ENCODE measurements at places on chromosomes 7 and 10.

DNA sequence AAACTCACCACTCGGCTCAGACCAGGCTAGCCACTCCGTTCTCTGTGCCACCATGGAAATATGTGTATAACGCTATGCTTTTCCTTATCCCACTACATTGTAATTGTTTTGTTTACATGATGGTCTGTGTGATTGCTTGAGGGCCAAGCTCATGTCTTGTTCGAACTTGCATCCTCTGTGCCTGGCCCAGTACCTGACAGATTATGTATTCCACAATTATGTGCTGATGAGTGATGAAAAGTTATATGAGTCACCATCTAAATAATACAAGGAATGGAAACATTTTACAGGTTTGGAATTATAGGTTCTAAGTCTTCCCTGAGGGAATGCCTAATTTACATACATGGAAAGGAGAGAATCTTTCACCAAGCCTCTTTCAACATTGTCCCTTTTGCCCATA, 137.4 kb downstream of the C7orf25 start:
- no peak for DNase-seq

DNA sequence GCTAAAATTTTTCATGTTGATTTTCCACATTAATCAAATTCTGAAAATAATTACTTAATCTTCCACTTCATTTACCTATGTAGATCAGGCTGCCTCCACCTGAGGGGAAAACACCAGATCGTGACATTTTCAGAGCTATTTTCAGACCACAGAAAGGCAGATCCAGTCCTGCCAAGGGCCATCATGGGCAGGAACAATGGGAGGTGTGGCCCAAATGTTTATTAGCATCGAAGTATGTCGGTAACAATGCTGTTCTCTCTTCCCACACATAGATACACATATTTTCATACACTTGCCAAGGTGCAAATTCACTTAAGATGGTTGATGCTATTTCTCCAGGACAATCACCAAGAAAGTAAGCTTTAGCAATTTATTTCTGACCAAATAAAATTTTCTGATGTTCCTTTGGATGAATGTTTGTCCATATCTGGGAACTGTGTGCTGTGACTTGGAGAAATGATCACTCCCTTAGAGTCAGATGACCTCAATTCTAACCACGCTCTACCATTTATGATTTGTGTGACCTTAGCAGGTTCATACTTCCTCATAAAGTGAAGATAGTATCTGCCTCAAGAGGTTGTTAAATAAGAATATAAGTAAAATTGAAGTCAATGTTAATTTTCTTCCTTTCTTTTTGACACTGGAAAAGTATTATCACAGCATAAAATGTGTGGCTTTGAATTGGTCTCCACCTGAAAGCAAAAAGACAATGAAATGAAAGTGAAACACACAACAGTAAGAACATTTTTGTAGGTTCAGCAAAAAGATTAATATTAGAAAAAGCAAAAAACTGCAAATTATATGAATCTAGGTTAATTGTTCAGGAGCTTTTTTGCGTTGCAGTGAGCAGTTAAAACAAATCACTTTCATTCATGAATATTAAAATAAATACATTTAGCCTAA, 310.4 kb upstream of the PHF14 start:
- no peak for DNase-seq

GRCh38 chr7:142327628-142328405, 70.0 kb upstream of the PRSS58 start:
- no peak for DNase-seq

- DNase-seq, result no peak
Measured at GRCh38 chr7:88204525-88205110, 15.2 kb downstream of the SRI start.

DNA sequence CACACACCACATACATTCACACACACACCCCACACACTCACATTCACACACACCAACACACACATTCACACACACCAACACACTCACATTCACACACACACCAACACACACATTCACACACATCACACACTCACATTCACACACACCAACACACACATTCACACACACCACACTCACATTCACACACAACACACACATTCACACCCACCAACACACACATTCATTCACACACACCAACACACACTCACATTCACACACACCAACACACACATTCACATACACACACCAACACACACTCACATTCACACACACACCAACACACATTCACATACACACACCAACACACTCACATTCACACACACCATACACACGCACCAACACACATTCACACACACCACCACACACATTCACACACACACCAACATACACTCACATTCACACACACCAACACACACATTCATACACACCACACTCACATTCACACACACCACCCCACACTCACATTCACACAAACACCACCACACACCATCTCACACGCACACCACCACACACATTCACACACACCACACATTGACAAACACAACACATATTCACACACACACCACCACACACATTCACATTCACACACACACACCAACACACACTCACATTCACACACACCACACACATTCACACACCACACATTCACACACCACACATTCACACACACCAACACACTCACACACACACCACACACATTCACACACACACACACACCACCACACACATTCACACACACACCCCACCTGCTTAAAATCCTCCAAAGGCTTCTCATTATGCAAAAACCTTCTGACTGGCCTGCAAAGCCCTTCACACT, 9.0 kb downstream of the TAS2R40 start:
- no peak for DNase-seq

- DNase-seq, result no peak
Measured at GRCh38 chr10:51321980-51322379, 247.7 kb downstream of the PRKG1 start.

DNA sequence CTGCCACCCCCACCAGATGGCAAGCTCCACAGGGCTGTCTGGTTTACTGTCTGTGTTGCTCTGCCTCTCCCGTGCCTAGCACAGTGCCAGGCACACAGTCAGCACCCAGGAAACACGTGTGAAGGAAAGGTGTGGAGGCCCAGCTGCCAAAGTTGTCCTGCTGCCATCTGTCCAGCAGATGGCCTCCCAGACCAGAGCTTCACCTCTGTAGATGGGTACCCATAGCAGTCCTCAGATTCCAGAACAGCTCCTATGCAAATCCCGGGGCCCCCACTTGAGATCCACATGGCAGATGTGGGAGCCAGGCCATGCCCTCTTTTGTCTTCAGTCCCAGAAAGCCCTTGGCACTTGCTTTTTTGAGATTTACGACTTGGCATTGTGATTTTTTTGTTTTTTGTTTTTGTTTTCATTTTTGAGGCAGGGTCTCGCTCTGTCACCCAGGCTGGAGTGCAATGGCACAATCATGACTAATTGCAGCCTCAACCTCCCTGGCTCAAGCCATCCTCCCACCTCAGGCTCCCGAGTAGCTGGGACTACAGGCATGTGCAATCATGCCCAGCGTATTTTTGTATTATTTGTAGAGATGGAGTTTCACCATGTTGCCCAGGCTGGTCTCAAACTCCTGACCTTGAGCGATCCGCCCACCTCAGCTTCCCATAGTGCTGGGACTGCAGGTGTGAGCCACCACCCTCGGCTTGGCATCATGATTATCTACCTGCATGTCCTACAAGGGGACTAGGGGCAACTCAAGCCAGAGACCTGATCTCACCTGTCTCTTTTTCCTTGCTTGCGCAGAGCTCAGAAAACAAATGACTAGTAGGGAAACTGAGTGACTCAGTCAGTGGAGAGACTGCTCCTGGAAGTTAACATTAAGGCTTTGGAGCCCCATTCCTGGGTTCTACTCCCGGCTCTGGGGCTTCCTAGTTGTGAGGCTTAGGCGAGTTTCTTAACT, 16.9 kb upstream of the PALD1 start:
- DNase-seq, result no peak

DNA sequence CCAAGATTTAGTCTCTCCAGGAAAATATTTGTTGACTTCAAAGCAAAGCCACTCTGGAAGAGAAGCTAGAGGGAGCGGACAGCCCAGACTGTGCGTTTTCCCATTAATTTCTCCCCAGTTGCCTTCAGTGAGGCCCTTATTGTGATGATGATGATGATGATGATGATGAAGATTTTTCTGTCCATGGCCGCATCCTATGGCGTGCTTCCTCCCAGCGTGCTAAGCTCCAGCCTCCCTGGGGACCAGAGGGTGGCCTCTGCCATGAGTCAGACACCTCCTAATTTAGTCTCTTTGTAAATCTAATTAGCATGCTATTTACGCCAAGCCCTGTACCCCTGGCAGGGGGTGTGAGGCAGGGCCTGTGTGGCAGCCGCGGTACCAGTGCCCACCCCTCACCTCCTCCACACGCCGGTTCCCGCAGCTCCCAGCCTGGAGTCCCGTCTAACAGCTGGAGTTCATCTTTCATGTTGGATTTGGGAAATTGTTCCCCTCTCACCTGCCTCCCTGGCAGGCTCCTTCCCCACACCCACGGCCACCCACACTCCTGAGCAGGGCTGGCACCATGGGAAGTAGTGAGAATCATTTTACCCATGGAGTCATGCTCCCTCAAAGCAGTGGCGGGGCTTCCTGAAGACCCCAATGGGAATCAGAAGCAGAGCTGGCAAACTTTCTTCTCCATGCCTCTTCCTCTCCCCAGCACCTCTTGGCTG, 92.2 kb downstream of the C10orf105 start:
- no peak for DNase-seq

- DNase-seq, result no peak
Measured at GRCh38 chr7:15515252-15515651, 46.6 kb downstream of the AGMO start.

DNA sequence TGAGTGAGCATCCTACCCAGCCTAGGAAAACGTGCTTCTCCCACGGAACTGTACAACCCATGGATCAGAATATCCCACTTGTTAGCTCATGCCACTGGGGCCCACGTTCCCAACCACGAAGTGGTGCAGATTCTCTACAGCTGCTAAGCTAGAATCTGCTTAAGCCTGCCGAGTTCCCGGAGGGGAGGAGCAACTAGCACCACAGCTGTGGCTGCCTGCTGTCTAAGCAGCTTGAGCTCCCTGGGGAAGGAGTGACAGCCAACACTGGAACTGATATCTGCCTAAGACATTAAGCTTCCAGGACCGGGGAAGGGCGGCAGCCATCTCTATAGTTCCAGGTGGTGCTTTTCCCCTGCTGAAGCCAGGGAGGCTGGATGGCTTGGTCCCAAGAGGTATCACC, 334.7 kb upstream of the CHRM2 start:
- DNase-seq, result no peak

- no peak for DNase-seq
Measured at GRCh38 chr7:155774947-155775346, 37.3 kb downstream of the SHH start.

- DNase-seq, result no peak
Measured at GRCh38 chr7:26603631-26604030, 260.8 kb downstream of the SKAP2 start.

DNA sequence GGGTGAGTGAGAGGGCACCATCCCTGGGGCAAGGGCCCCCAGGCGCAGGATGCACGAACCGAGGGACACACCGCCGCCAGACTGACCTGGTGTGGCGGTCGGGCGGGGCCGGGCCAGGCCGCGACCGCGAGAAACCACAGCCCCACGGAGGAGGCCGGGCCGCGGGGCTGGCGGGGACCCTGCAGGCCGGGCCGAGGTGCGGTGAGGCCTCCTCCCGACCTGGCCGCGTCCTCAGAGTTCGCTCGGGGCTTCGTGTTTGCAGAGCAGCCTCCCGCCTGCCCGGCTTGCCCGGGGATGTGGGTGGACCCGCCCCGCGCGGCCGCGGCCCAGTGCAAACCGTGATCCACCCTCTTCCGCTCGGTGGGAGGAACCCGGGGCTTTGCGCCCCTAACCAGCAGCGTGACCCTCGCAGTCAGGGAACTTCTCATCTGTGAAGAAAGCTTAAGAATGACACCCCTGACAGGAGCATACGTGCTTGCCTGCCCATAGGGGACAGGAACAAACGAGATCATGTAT, 20.6 kb upstream of the HOXA13 start:
- no peak for DNase-seq

GRCh38 chr10:62005687-62006086, 104.2 kb downstream of the ARID5B start:
- no peak for DNase-seq

DNA sequence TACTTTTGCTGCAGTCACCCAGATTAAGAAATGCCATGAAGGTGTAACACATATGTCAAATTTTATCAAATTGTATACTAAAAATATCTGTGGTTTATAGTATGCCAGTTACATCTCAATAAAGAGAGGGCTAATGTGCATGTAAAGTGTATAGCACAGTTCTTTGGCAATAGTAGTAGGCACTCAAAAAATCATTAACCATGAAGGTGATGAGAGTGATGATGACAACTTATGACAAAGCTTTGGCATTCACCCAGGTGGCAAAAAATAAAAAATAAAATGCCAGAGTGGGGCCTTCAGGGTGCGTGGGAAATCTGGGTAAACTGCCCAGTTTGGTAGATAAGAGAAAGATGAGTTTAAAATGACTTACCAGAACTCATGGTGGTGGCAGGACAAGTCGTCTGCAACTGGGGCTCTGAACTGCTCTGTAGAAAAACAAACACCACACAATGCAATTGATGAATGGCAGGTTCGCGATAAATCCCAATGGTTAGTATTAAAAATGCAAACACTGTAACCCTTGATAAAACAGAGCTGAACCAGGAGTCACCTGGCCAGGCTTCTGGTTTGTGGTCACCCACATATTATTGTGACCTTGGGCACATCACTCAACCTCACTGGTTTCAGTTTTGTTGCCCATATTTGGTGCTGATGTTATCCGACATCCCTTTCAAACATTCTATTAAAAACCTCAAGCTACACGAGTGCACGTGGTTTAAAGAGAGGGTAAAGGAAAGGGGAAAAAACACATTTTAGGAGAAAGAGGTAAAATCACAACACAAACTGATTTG, 120.2 kb downstream of the SORBS1 start:
- DNase-seq, result no peak

GRCh38 chr10:61961278-61961677, 59.8 kb downstream of the ARID5B start:
- DNase-seq, result no peak

GRCh38 chr10:104638861-104639589, 2.1 kb upstream of the SORCS3 start:
- DNase-seq, result no peak

DNA sequence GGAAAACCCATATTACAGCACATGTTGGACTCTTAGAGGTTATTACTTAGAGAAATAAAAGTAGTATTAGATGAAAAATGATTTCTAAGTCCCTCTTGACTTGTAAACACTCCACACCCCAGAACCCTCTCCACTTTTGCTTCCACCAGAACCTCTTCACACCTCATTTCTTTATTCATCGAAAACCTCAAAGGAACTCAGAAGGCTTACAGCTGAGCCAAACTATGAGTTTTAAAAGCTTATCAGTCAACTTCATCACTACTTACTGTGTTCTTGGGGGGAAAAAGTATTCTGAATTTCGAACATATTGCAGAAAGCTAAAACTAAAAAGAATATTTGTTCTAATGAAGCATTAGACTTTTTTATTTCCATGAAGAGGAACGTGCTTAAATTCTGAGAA, 547.8 kb upstream of the STEAP1 start:
- DNase-seq, result no peak

All from cortex of kidney (tissue), 1 donor.